ENCODE measurements at places on chromosomes 13 and 19.

DNA sequence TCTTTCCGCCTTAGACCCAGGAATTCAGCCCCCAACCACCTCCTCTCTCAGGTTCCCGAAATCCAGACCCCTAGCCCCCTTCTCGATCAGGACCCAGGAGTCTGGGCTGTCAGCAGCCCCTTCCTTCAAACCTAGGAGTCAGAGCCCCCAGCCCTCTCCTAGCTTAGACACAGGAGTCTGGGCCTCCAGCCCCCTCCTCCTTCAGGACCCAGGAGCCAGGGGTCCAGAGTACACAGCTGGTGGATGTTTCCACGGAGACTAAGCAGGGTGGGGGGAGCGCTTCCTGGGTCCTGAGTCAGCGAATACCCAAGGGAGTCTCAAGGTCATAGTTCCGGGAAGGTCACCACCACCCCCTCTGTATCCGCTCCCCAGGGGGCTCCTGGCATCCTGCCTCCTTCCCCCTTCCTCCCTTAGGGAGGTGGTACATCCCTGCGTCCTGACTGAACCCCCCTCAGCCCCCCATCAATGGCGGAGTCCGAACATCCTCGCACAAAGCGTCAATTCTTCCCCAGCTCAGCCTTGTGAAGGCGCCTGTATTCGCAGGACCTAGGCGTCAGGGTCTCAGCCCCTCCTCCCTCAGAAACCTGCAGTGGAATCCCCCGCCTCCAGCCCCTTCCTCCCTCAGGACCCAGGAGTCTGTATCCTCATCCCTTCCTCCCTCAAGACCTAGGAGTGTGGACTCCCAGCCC is 4.6 kb downstream of the CADM4 start:
- DNase-seq = no peak

DNA sequence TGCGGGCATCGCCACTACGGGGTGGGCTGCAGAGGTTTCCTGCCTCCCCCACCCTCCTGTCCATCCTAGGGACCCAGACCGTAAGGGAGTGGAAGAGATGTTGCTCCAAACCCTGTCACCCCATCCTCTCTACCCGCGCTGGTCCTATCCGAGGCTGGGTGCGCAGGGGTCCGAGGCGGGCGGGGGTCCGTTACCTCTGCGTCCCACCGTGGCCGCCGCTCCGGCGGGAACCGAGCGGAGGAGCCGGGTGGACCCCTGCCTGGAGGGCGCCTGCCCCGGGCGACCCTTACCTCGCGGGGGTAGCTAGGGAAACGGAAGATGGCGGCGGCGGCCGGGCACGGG is at the start of gene DGKH:
DGKH (plus strand) TSS at position 307 of the 342 bp plus-strand sequence. CDS start 126 bp downstream, outside the sequence.
- no peak for DNase-seq

DNA sequence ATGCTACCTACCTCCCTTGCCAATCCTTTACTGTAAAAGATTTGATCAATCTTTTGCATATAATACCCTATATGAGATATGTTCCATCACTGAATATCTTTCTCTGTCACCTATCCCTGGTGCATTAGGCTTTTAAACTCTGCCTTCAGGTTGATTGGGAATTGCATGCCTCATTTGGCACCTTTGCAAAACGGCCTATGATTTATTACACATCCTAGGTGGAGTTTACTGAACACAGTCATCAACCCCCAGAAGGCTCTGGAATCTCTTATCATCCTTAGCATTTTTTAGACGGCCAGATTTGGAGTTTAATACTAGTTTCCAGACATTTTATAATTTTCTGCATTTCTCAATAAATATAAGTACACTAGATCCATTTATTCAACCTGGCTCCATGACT is 448.4 kb upstream of the SLC10A2 start:
- no peak for DNase-seq

- no peak for DNase-seq
These were observed 43.1 kb downstream of the ZNF726 start for GRCh38 chr19:23957660-23958281.

DNA sequence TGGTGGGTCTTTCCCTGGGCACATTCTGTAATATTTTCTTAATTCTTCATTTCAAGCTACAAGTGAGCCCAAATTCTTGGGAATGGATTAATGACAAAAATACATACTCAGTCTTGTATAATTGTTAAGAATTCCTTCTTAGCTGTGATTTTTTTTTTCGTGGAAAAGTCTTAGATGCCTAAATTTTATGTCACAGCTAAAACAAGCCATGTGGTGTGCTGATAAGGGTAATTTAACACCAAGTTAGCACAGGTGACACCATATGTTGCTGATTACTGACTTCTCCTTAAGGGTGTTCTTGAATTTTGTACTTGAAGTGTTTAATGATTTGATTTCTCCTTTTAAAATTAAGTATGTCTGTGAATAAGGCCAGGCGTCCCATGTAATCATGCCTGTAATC is 29.3 kb downstream of the WDFY2 start:
- DNase-seq = no peak

GRCh38 chr13:38415233-38415632 is 65.6 kb downstream of the UFM1 start:
- no peak for DNase-seq

DNA sequence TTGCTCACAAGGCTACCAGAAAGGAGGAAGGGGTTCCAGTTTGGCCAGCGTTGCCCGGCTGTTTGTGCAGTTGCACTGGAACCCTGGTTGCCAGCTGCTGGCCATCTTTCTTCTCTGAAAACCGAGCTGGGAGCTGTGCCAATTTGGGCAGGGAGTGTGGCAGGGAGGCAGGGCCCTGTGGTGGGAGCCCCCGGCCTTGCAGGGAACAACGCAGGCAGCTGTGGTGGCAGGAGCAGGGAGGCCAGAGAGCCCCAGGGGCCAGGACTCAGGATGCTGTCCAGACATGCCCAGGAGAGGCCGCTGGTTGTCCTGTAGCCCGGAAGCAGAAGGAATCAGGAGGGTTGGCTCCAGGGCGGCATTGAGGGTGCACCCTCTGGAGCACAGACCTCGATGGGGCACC is 4.8 kb downstream of the KMT5C start:
- no peak for DNase-seq

DNA sequence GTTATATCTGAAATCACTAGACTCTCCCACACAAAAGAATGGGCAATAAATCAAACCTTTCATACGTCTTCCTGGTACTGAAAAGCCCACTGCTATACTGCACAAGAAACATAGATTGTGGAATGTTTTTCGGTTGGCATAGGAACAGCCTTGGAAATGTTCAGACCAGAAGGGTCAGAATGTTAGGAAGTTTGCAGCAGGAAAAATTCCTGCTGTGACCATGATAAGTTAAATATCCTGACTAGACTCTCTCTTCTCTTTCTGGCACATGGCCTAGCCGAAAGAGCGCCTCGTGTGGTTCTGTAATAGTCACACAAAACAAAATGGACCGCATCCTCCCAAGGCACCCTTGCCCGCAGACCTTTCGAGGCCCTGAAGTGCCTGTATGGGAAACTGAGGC is 427.2 kb downstream of the COG6 start:
- no peak for DNase-seq

DNA sequence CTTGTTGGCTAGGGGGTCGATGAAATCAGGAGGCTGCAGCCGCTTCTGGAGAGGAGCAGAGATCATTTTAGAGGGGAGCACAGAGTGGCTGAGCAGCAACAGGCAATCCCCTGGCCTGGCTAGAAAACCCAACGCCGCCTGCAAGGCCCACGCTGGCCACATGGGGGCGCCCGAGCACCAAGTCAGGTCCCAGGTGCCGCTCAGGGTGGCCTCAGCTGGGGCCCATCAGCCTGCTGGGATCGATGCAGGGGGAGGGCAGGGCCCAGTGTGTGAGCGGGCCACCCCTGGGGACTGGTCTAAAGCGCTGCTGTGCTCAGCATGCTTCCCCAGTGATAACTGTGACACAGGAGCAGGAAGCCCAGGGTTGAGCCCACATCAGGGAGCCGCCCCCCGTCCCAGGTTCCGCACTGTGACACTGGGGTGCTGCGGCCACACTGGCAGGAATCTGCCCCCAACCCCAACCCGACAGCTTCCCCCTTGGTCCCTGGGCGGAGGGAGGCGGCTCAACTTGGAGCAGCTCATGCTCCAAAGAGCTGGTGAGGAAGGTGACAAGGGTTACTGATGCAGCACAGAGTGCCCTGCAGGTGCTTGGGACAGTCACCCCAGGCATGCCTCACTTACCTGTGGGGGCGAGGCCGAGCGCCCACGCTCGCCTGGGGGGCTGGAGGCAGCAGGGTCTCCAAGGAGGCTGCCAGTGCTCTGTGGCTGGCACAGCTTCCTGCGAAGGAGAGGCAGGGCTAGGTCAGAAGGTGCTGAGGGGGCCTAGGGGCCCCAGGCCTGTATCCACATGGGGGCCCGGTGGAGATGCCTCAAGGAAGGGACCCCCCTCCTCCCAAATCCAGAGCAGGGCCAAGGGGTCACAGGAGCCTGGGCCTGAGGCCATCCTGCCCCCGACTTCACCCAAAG is 13.3 kb upstream of the ISYNA1 start:
- DNase-seq = peak; percentile 86

DNA sequence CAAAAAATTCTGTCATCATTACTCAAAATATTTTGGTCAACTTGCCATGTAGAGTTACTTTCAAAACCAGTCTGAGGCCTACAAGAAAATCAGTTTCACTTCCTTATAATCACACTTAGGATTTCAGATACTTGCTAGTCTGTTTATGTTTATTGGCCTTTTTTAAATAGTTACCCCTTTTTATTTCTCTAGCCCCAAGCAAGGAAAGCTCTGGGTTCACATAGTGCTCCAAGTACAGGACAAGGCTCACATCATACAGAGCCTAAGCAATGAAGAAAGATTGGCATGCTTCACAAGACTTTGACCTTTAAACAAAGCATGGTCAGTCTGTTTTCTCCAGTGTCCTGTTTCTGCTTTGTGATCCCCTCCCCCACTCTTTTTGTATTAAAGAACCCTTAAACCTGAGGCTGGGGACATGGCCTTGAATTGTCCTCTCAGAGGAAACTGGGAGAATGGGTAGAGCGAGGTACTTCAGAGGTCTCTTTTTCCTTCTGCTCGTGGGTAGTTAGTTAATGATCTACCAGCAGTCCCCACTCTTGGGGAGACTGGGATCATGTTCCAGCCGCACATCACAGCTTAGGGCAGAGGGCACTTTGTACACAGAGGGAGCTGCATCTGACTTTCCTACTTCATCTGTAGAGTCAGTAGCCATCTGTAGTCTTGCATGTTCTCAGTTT is 30.7 kb downstream of the CEACAM1 start:
- DNase-seq = no peak

DNA sequence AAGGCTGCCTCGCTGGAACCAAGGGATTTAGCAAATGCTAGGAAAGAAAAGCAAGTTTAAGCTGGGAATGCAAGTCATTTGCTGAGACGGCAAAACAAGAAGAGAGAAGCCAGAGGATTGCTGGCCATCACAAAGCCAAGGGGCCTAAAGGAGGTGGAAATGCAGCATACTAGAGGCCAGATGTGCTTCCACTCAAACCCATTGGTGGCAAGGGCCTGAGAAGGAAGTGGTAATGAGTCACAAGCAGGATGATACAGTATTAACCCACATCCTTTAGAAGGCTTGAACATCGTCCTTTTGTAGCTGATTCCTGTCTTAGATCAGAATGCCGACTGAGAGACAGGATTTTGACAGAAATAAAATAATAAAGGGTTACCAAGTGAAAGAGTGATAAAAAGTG is 68.2 kb downstream of the ITGBL1 start:
- DNase-seq = peak; percentile 55

GRCh38 chr13:32491028-32491427 is 47.6 kb downstream of the N4BP2L2 start:
- DNase-seq = no peak

DNA sequence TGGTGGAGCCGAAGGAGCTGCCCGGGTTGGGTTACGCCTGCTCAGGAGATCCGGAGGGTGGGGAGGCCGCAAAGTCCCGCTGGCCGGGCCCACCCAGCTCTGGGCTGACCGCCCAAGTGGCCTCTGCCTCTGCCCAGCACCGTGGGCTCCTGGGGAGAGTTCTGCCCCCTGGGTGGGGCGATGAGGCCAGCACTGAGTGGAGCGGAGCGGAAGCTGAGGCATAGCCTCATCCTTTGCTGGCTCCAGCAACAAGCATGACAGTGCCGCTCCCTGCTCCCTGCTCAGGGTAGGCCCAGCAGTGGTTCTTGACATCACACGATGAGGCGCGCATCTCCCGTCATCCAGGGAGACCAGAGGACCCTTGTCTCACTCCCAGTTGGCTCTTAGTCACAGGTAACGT is 22.5 kb downstream of the CCDC8 start:
- DNase-seq = no peak

DNA sequence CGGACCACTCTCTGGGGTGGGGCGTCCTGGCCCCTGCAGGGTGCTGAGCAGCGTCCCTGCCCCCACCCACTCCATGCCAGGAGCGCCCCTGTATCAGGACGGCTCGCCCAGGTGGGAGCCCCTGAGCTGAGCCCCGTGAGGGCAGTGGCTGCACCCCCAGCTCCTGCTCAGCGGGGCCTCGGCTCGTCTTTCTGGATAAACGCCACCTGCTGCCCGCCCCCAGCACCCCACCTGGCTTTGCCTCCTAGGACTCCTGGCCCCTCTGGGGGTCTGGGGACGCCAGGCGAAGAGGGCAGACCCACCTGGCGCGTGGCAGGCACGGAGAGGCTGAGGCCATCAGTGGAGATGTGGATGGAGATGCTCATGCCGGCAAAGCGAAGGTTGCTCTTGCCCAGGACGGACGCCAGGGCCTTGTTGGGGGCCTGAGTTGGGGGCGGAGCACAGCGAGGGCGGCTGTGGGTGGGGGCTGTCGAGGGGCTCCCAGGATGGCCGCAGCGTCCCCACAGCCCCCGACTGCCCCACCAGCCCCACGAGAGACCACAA is 22.3 kb downstream of the SHC2 start:
- DNase-seq = no peak

- DNase-seq = no peak
These were observed 180.4 kb downstream of the TM9SF2 start for GRCh38 chr13:99681695-99682094.

Data from CD4-positive, alpha-beta T cell treated with Interleukin-21 for 1 hour (primary cell).